ENCODE measurements at places on chromosomes 11 and 22.

DNA sequence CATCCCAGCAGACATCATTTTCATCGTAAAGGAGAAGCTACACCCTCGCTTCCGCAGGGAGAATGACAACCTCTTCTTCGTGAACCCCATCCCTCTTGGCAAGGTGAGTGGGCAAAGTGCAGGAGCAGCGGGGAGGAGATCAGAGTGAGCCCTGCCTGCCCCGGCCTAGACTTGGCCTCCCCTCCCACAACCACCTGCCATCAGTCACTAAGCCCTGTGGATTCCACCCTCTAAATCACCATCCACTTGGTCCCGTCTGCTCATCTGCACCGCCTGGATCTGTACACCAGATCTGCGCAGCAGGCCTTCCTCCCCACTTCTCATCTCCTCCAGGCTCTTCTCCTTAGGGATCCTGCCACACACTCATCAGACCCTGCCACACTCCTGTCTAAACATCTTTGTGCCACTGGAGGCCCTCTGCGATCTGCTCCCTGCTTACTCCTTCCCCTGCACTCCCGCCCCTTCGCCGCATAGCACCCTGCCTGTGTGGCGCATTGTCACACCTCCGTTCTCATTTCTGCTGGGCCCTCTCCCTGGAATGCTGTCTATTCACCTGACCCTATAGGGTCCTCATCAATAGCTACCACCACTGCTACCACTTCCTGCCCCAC, 14.2 kb downstream of the UCP2 start:
- DNase-seq: no peak

- no peak for DNase-seq
These were observed 386.7 kb downstream of the BRD1 start for GRCh38 chr22:49440931-49441330.

- no peak for DNase-seq
These were observed 19.6 kb downstream of the P2RY2 start for GRCh38 chr11:73237471-73238290.

DNA sequence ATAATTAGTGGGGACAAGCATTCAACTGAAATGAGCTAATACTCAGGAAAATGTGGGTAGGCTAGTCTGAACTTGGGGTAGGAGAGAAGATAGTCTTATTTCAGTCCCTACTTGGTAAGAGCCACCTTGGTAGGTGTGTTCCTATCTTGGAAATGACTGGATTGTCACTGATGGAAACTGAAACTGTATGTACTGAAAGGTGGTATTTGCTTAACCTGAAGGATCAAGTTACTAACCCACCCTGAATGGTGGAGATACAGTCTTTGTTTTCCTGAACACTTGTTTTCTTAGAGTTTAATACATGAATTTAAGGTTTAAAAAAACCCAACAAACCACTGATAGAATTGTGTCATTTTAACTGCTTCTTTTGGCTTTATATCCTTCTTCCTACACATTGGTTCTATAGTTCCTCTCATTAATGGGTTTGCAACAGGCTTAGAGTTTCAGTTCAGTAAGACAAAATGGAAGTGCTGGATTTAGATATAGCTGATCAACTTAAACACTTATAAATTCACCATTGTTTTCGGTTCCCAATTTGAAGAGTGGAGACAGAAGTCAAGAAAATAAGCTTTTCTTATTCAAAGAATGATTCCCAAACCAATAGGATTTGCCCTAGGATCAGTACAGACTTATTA, 4.2 kb downstream of the FAR1 start:
- DNase-seq: peak; percentile 19

- DNase-seq: no peak
These were observed 1.3 kb upstream of the KMT5B start for GRCh38 chr11:68214173-68215086.

DNA sequence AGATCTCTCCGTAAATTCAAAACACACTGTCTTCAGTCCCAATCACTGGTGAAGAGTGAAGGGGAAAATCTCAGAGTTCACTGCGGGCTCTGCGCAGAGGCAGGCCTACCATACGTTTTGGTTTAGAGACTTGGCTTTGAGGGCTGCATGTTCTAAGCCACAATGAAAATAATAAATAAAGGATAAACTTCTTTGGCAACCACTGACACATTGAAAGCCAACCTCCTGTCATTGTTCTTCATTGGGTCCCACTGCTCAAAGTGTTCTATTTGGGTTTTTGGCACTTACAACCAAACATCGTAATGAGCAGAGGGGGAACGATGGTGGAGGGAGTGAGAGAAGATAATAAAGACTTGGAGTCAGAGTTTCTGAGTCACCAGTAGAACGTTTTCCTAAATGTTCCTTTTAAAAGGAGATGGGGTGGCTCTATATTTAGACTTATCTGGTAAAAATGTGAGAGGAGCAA, 472.9 kb downstream of the SOX6 start:
- DNase-seq: no peak

GRCh38 chr11:14148653-14149273, 186.2 kb downstream of the SPON1 start:
- no peak for DNase-seq

DNA sequence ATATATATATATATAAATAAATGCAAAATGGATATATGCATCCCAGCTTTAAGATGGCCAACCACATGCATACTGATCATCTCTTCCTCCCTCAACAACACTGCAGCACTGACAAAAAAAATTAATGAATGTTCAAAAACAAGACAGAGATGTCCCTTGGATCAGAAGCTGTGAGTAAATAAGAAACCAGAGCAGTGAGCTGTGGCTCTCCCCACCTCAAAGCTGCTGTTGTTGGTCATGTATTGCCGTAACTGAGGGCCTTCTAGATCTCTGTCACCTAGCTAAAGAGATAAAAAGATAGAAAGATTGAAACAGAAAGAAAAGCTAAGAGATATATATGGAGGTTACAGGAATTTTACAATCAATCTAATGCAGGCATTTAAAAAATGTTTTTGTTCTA, 15.5 kb upstream of the TMEM135 start:
- no peak for DNase-seq
